PC-9 (cell line): ENCODE measurements at places on chromosomes 12 and 14. TPM values are rescaled to one million over a fixed set of nuclear protein-coding genes. Genes with fewer than 3 reads are reported as not detected.

GRCh38 chr12:115374480-115375185 is 690.7 kb upstream of the TBX3 start:
- DNase-seq = no peak

GRCh38 chr12:3091382-3092241 is 14.4 kb downstream of the TSPAN9 start:
- peak; percentile 29 for DNase-seq

DNA sequence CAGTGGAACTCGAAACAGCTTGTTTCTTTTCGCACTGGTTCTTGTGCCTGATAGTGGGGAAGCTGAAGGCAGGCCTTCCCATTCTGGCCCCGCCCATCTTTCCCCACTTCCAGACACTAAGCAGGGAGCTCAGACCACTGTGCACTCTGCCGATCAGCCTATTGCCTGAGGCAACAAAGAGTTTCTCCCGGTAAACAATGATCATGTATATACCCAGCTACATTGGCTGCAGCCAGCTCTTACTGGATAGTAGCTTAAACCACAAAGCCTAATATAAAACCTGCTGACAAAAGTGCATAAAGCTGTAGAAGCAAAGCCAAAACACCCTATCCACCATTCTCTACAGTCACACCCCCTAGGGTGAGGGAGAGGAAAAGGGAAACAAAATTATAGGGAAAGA is 24.7 kb upstream of the GLIPR1 start:
- DNase-seq = no peak

Gene MYH6
- not detected in 2 replicates for total RNA-seq
